Stimulated activated naive CD8-positive, alpha-beta T cell treated with anti-CD3 and anti-CD28 coated beads, Interleukin-15, Interleukin-2, amounts not matched to agents 100 U/mL and 50 U/mL, for 24 hours (primary cell): ENCODE measurements at places on chromosomes 13 and 19.

DNA sequence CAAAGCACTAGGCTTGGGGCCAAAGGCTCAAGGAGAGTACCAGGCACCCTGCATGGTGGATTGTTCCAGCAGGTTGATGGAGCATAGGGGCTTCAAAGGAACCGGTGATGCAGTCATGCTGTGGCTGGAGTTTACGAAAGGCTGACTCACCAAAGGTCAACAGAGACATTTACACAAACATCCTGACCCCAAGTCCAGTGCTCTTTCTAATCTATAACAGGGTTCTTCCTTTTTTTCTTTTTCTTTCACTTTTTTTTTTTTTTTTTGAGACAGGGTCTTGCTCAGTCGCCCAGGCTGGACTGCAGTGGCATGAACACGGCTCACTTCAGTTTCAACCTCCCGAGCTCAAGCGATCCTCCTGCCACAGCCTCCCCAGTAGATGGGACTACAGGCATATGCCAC, 35.6 kb upstream of the TPTE2 start:
- DNase-seq = no peak

GRCh38 chr13:43574605-43575004, 212.2 kb downstream of the ENOX1 start:
- no peak for DNase-seq

DNA sequence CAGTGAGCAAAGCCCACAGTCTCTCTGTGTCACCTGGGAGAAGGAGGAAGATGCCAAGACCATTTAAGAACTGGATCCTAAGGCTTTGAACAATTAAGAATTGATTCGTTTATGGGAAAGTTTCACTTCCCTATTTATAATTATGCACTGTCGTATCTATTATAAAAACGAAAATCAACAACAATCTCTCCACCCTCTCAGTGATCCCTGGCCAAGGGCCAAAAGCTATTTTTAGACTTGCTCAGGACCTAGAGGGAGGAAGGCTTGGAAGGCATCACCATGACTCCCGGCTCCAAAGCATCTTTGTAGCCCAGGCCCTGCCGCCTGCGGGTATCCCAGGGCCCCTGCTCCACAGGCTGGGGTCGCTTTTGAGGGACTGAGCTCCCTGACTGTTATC, 1.3 kb downstream of the RHPN2 start:
- DNase-seq = no peak

- peak; percentile 92 for DNase-seq
These were observed 406 bp upstream of the NUMBL start for GRCh38 chr19:40690693-40691420.

DNA sequence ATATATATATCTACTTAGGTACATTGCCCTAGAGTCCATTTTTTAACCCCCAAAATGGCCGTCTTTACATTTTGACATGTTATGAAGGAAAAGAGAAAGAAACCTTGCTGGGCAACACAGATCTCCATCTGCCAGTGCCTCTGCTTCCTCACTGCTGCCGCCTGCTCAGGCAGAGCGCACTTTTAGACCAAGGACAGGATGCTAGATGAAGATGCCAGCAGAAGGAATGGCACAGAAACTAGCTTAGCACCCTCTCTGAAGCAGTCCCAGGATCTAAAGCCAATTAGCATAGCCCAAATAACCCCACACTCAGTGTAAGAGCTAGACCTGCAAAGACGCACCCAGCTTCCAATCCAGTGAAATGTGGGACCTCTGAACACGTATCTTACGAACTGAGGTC, 111.9 kb downstream of the RXFP2 start:
- no peak for DNase-seq

DNA sequence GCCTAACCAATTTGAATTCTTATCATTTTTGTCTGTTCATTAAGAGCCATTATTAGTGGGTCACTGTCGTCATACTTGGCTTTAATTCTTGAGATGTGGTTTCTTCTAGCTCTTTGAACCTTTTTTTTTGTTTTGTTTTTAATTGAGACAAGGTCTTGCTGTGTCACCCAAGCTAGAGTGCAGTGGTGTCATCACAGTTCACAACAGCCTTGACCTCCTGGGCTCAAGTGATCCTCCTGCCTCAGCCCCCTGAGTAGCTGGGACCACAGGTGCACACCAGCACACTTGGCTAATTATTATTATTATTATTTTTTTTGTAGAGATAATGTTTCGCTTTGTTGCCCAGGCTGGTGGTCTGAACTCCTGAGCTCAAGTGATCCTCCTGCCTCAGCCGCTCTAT, 25.8 kb upstream of the LDLR start:
- no peak for DNase-seq

DNA sequence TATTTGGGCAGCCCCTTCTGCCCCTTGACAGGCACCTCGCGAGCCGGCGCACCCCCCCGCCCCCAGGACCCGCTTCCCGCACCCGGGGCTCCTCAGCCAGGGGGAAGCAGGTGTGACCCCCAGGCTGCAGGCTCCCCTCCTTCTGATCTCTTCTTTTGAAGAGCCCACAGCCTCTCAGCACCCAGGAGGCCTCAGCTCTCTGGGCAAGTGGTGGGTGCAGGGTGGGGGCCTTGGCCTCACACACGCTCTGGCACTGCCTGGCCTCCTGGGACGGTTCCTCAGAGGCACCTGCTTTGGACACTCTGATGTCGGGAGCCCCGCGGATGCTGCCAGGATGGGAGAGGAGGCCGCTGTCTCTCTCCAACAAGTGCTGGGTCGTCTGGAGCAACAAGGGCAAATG, 1.5 kb upstream of the C13orf46 start:
- no peak for DNase-seq

DNA sequence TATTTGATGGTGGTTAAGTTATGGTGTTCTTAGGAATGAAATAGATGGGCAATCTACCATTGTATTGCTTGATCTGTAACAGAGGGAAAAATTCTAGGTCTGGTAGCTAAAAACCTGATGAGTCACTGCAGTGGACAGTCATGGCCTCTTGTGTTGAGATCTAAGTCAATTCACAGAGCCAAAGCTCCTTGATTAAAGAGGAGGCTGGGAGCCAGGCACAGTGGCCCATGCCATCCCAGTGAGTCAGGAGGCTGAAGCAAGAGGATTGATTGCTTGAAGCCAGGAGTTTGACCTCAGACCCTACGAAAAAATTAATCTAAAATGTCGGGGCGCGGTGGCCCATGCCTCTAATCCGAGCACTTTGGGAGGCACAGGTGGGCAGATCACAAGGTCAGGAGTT, 67.1 kb upstream of the KPNA3 start:
- DNase-seq = no peak

GRCh38 chr13:50124536-50125303, 109.5 kb downstream of the KCNRG start:
- DNase-seq = no peak

DNA sequence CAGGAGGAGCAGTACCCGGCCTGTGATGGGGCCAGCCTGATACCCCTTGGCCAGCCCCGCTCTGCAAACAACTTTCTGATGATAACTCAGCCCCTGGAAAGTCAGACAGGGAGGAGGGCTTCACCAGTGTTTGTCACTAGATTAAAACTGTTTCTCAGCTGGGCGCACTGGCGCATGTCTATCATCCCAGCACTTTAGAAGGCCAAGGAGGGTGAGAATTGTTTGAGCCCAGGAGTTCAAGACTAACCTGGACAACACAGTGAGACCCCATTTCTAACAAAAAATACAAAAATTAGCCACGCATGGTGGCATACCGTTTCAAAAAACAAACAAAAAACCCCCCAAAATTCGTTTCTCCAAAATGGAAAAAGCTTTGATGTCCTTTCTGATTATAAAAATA, 5.5 kb upstream of the CERS1 start:
- DNase-seq = no peak

DNA sequence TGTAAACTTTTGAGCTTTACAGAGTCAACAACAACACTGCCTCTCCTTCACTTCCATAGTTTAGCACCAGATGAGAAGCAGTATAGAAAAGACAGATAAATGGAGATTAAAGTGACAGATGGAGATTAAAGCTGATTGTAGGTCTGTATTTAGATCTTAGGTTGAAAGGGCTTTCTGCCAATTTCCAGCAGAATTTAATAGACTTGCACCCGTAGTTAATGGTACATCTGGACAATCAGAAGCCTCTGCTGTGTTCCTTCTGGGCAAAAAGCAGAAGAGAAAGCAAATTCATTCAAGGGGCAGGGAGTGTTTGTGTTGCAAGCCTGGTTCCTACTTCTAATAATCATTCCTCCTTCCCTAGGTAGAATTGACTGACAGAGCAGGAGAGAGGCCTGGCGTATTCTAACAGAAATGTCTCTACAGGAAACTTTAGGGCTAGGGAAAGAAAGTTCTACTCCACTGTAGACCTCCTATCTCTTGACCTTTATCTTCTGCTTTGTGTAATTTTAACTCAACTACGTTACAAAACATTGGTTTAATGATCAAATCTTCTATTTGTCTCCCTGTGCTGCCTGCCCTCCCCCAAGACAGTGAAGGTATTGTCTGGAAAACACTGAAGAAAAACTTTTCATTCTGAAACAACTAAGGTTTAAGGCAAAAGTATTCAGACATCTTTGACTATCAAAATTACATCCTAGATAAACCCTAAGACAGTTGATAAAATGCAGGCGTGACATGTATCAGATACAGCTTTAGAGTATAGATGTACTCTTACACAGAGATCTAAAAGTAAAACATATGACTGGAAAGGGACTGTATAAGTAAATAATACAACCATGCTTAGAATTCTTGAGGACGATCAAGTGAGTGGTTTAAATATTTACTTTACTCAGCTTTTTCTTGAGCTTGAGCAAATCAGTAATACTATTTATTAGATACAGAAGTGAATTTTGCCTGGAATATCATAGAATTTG, 44.4 kb downstream of the GPC6 start:
- no peak for DNase-seq

DNA sequence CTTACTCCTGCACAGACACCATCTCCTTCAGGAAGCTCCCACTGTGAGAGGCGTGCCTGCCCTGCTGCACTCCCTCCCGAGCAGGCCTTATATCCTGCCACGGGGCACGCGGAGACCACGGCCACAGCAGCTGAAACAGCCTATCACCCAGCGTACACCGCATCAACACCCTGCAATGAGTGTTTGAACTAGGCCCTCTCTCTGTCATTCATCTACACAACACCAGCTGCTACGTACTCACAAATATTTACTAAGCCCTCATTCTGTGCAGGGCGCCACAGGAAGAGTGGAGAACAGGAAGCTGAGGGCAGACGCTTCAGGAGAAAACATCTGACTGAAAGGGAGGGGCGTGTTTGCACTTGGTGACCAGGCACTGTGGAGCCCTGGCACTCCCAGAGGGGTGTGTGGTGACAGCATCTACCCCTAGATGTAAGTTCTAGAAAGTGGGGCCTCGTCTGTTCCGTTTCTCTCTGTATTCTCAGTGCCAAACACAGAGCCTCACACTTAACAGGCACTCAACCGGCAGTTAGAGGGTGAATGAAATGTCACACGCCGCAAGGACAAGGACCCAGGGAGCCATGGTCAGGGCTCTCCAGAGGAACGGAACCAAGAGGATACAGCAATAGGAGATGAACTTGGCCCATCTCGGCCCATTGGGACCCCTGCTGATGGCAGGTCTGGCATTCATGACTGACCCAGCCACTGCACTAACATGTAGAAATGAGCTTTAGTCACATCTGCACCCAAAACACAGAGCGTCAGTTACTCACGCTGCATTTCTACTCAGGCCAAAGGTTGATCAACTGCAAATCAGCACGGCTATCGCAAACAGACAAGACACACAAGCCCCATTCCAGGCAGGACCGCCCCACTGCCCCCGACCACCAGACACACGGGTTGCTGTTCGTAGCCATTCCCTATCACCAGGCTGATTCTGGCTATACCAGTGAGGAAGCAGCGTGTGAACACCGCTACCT, 15.7 kb downstream of the RANBP3 start:
- DNase-seq = peak; percentile 44
